ENCODE measurements at places on chromosomes 1 and 21.

DNA sequence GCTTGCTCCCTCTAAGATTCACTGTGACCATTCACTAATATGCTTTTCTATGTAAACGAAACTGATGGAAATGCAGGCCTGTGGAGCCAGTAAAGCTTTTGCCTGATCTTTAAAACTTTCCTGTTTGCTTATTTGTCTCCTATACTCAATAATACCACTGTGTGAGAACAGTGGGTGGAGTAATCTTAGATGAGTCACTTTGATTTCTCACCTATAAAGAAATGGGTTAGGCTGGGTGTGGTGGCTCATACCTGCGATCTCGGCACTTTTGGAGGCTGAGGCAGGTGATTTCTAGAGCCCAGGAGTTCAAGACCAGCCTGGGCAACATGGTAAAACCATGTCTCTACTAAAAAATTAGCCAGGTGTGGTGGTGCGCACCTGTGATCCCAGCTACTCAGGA, 70.8 kb downstream of the RWDD3 start:
- DNase-seq = no peak

GRCh38 chr1:43844114-43844513, 89.5 kb upstream of the ARTN start:
- DNase-seq = no peak

- DNase-seq = no peak
Measured at GRCh38 chr1:235307158-235308124, 20.5 kb downstream of the ARID4B start.

GRCh38 chr1:211326528-211327345, at the start of gene TRAF5:
TRAF5 (plus strand) TSS chr1:211326833; CDS start chr1:211353240, 26,407 bp downstream.
- DNase-seq = peak; percentile 68

GRCh38 chr21:41536076-41536826, 28.3 kb upstream of the TMPRSS2 start:
- DNase-seq = no peak

GRCh38 chr1:101873672-101874071, 123.1 kb downstream of the OLFM3 start:
- no peak for DNase-seq

- DNase-seq = peak; percentile 1
Measured at GRCh38 chr1:227941509-227942020, 6.2 kb downstream of the WNT9A start.

DNA sequence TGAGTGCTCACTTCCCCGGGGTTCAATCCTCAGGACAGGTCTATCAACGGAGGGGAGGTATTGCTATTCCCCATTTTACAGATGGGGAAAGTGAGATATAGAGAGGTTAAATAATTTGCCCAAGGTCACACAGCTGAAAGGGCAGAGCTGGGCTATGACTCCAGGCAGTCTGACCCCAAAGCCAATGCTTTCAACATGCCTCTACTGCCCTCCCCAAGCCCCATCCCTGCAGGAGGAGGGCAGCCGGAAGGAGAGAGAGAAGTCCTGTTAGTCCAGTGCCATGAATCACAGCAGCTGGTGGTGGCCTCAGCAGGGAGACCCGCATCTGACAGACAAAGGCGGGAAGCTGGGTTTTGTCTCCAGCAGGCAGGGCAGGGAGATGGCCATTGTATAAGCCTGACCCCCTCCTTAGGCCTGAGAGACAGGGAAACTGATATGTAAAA, 20.0 kb upstream of the CLIC4 start:
- DNase-seq = no peak

- no peak for DNase-seq
Measured at GRCh38 chr1:222643606-222643937, 25.7 kb downstream of the MIA3 start.

DNA sequence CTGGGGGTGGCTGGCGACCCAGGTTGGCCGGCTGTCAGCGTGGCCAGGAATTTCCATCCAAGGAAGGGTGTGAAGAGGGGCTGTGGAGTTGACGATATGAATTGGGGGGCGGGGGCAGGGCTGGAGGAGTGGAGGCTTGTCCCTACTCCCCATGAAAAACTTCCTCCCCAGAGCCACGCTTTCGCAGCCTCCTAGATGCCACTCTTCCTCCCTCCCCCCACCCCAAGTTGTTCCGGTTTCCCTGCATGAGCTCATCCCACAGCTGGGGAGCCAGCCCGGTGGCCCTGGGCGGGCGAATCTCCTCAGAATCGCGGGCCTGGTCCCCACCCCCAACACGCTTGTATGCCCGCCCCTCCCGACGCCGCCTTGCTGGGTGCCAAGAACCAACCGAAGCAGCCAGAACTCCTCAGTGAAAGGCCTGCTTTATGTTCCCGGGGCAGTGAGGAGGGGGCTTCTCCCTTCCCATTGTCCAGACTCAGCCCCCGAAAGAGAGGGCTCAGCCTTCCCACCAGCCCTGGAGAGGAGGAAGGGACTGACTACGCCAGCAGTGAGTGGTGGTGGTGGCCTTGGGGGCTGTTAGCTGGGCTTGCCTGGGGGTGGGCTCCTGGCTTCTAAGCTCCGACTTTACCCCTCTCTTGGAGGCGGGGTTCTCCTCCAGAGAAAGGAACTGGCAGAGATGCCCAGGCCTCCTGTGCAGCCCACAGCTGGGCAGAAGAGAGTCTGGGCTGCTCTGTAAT, 1.8 kb upstream of the CSMD2 start:
- DNase-seq = peak; percentile 2

GRCh38 chr21:42067531-42068255, 3.4 kb upstream of the UMODL1 start:
- DNase-seq = no peak
